IMR-90 (cell line): ENCODE measurements at places on chromosomes 3 and 15.

- no peaks in the 10 kb centered on the region for H3K4me1 ChIP-seq
- H3K27ac ChIP-seq = no peak overlapping the region
- peak; percentile 37 for DNase-seq
Observed at GRCh38 chr3:32176989-32177701, 61.3 kb upstream of the CMTM8 start.

- no peaks in the 10 kb centered on the region for H3K36me3 ChIP-seq
- no peaks in the 10 kb centered on the region for H3K4me1 ChIP-seq
- DNase-seq = no peak
- no peak overlapping the region for H3K27ac ChIP-seq
- H3K27me3 ChIP-seq = no peaks in the 10 kb centered on the region
- H3K4me3 ChIP-seq = no peak overlapping the region
Observed at GRCh38 chr3:5388091-5388490, 200.6 kb downstream of the EDEM1 start.

- peak; percentile 21 for DNase-seq
- H3K4me1 ChIP-seq = no peaks in the 10 kb centered on the region
- no peak overlapping the region for H3K4me3 ChIP-seq
Observed at GRCh38 chr3:81910244-81910852, 148.9 kb upstream of the GBE1 start.

DNA sequence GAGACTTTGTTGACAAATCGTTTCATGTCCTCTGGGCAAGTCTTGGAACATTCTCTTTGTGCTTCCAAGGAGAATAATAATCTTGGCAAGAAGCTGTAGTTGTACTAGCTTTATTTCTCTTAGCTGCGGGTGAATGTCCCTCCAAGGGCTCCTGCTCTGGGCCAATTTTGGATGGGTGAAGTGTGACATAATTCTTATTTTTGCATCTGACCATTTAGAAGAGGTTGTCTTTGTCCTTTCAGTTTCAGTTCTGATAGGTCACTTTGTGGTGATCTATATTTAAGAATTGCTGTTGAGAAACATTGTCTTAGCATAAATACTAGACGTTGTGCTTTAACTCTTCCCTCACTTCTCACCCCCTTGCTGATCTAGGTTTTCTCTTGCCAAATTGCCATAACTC lies 164.8 kb upstream of the RORA start:
- H3K27ac ChIP-seq = no peak overlapping the region
- H3K36me3 ChIP-seq = no peaks in the 10 kb centered on the region
- no peaks in the 10 kb centered on the region for H3K27me3 ChIP-seq

GRCh38 chr3:37174532-37175126 lies at the start of gene LRRFIP2:
TSS of gene LRRFIP2 (minus strand) at chr3:37174582. CDS start at chr3:37148983, 25,599 bp downstream.
- H3K36me3 ChIP-seq = peaks cover 7% of the 10 kb centered on the region
- peak within 1 kb of the TSS; percentile 99 for H3K27ac ChIP-seq

- no peak overlapping the region for H3K4me3 ChIP-seq
- no peaks in the 10 kb centered on the region for H3K4me1 ChIP-seq
- peaks cover 77% of the 10 kb centered on the region for H3K36me3 ChIP-seq
- no peaks in the 10 kb centered on the region for H3K27me3 ChIP-seq
- DNase-seq = no peak
Observed at GRCh38 chr3:185649414-185649813, 63.3 kb downstream of the SENP2 start.

DNA sequence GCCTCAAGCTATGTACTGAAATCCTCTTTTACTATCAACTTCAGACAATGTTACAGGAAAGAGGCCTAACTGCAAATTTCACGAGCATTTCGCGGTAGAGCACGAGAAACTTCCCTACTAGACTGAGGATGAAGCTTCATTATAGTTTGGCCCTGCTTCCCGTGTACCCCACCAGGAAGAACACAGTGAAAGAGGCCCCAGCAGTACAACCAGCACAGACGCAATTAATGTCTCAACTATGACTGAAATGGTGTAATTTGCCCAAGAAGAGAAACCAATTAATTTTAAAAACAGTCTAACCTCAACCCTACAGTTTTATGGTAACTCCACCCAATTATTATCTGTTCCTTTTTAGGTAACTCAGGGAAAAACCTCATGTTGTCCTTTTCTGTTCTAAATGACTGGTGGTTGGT lies 12.1 kb downstream of the CHSY1 start:
- H3K4me1 ChIP-seq = peaks cover 27% of the 10 kb centered on the region
- H3K27me3 ChIP-seq = no peaks in the 10 kb centered on the region
- DNase-seq = no peak
- H3K27ac ChIP-seq = peak overlapping the region; percentile 35; the same call in 1 of the 2 replicates

- H3K4me1 ChIP-seq = peaks cover 4% of the 10 kb centered on the region; the same call in 1 of the 2 replicates
- H3K36me3 ChIP-seq = no peaks in the 10 kb centered on the region
- peak overlapping the region; percentile 0; the same call in 1 of the 2 replicates for H3K27ac ChIP-seq
- H3K27me3 ChIP-seq = no peaks in the 10 kb centered on the region
Observed at GRCh38 chr3:101829437-101829830, 19.9 kb upstream of the NFKBIZ start.

GRCh38 chr15:71316911-71317310 lies 201.6 kb downstream of the THSD4 start:
- H3K36me3 ChIP-seq = no peaks in the 10 kb centered on the region; the same call in 1 of the 2 replicates
- peaks cover 29% of the 10 kb centered on the region for H3K4me1 ChIP-seq
- no peak overlapping the region for H3K4me3 ChIP-seq
- H3K27me3 ChIP-seq = no peaks in the 10 kb centered on the region
- H3K27ac ChIP-seq = peak overlapping the region; percentile 99

DNA sequence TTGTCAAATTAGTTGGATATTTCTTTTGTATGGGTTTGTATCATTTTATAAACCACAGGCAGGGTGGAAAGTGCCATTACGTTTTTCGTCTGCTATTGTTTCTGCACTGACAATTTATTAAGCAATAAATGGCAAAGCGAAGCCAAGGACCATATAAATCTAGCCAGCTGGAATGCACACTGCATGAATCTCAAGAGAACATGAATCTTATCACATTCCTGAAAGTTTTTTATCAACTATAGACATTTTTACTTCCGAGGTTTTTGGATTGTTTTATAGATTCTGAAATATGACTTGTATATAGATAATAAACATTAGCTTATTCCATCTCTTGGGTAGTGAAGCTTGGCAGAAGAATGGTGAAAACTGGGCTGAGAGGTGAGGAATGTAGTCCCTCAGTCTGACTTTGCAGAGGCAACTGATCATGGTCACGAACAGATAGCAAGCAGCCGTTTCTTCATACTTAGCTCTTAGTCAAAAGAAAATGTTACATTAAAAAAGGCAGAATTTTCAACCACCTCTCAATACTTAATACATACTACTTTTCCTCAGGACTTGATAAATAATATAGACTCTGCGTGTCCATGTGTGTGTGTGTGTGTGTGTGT lies 102.7 kb downstream of the OSBPL10 start:
- H3K4me1 ChIP-seq = peaks cover 5% of the 10 kb centered on the region
- DNase-seq = peak; percentile 57
- H3K27ac ChIP-seq = no peak overlapping the region
- H3K4me3 ChIP-seq = no peak overlapping the region

GRCh38 chr3:71202848-71203533 lies 380.5 kb downstream of the FOXP1 start:
- H3K4me1 ChIP-seq = peaks cover 4% of the 10 kb centered on the region; the same call in 1 of the 2 replicates
- no peak overlapping the region for H3K27ac ChIP-seq
- no peak overlapping the region for H3K4me3 ChIP-seq
- DNase-seq = no peak

DNA sequence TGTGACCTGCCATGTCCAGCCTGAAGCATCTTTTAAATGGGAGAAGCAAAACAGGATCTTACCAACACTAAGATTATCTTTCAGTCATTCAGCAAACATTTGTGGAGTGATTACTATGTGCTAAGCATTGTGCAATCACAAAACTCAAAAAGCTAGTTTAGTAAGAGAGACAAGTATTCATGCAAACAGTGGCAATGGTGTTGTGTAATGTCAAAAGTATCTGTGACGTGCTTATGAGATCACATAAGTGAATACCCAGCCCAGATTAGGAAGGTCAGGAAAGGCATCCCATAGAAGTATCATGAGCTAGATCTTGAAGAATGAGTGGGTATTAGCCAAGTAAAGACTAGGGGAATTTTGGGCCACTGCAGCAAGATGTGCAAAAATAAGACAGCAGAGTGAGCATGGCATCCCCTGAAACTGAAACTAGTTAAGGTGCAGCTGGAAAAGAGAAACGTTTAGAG lies 32.1 kb downstream of the SEC62 start:
- no peaks in the 10 kb centered on the region for H3K27me3 ChIP-seq
- peaks cover 4% of the 10 kb centered on the region for H3K36me3 ChIP-seq

- no peak overlapping the region for H3K27ac ChIP-seq
- DNase-seq = peak; percentile 36
- H3K4me3 ChIP-seq = no peak overlapping the region
- H3K36me3 ChIP-seq = no peaks in the 10 kb centered on the region
- H3K4me1 ChIP-seq = peaks cover 2% of the 10 kb centered on the region
Observed at GRCh38 chr3:182983876-182984275, 3.5 kb upstream of the DCUN1D1 start.

DNA sequence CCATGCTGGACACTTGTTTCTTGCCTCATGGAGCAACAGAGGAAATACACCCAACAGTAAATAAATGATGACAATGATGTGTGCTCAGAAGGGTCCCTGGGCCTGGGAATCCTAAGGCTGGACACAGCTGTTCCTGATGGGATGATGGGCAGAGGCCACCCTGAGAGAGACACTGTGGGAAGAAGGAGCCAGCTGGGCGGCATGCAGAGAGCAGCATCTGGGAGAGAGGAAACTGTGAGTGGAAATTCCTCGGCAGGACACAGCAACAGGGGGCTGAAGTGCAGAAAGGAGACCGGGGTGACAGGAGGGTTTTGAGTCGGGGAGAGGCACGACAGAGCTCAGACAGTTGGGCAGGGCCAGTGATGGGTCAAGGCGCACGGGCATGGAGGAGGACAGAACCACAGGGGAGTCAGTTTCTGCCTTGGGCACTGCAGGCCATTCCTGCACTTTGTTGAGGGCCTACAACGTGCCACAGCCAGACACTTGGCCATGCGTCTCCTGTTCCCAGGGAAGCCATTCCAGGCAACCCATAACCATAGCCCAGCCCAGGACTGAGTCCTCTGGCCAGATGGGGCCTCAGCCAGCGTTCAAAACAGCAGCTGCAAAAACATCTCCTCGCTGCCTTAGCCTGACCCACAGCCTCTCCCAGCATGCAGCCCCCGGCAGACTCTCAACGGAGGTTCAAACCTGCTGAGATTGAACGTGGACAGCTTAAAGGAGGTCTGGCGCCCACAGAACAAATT lies 36.7 kb upstream of the SLC6A1 start:
- peaks cover 43% of the 10 kb centered on the region for H3K27me3 ChIP-seq
- no peak overlapping the region for H3K4me3 ChIP-seq
- no peak for DNase-seq
- no peak overlapping the region for H3K27ac ChIP-seq

- H3K4me3 ChIP-seq = no peak overlapping the region
- H3K27me3 ChIP-seq = peaks cover 5% of the 10 kb centered on the region
- peaks cover 11% of the 10 kb centered on the region for H3K4me1 ChIP-seq
- no peaks in the 10 kb centered on the region for H3K36me3 ChIP-seq
- H3K27ac ChIP-seq = no peak overlapping the region
- peak; percentile 9 for DNase-seq
Observed at GRCh38 chr15:65287520-65287855, 805 bp upstream of the PARP16 start.

GRCh38 chr3:161212171-161212771 lies 8.8 kb upstream of the NMD3 start:
- no peaks in the 10 kb centered on the region; the same call in 1 of the 2 replicates for H3K27me3 ChIP-seq

- peaks cover 35% of the 10 kb centered on the region for H3K27me3 ChIP-seq
- DNase-seq = no peak
- no peaks in the 10 kb centered on the region for H3K36me3 ChIP-seq
- H3K4me3 ChIP-seq = no peak overlapping the region
Observed at GRCh38 chr15:70578196-70578595, 185.2 kb downstream of the UACA start.

GRCh38 chr3:133570139-133570936 lies 3.1 kb upstream of the CDV3 start:
- H3K27me3 ChIP-seq = no peaks in the 10 kb centered on the region
- H3K27ac ChIP-seq = peak overlapping the region; percentile 27
- H3K36me3 ChIP-seq = peaks cover 2% of the 10 kb centered on the region; the same call in 1 of the 2 replicates
- peaks cover 17% of the 10 kb centered on the region for H3K4me1 ChIP-seq

GRCh38 chr3:82496890-82497560 lies 735.6 kb upstream of the GBE1 start:
- H3K4me1 ChIP-seq = no peaks in the 10 kb centered on the region
- DNase-seq = no peak
- H3K27me3 ChIP-seq = no peaks in the 10 kb centered on the region
- H3K27ac ChIP-seq = no peak overlapping the region

DNA sequence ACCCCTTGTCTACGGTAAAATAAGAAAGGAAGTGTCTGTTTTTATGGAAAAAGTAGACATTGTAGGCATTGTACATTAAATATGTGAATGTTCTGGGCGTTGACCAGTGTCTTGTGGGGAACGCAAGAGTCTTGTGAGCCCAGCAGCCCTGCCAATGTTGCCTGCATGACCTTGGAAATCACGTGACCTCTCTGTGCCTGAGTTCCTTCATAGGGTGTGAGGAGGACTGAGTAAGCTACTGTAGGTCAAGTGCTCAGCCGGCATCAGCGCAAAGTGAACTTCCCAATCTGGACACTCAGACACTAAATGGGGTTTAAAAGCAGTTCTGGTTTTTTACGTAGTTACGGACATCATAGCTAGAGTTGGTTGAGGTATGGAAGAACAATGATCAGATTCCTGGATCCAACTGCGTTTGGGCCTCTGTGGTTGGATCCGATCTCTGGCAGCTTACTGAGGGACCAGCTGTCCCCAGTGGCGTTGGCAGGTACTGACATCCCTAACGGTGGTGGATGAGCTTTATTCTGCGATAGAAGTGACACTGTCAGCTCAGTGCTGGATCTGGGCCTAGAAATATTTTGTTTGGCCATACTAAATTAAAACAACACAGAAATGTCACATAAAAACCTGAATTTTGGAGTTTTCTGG lies 63.8 kb downstream of the SPSB4 start:
- no peak for DNase-seq
- peaks cover 1% of the 10 kb centered on the region; the same call in 1 of the 2 replicates for H3K4me1 ChIP-seq
- H3K27me3 ChIP-seq = peaks cover 2% of the 10 kb centered on the region
- no peaks in the 10 kb centered on the region for H3K36me3 ChIP-seq
- H3K27ac ChIP-seq = no peak overlapping the region
- no peak overlapping the region for H3K4me3 ChIP-seq

DNA sequence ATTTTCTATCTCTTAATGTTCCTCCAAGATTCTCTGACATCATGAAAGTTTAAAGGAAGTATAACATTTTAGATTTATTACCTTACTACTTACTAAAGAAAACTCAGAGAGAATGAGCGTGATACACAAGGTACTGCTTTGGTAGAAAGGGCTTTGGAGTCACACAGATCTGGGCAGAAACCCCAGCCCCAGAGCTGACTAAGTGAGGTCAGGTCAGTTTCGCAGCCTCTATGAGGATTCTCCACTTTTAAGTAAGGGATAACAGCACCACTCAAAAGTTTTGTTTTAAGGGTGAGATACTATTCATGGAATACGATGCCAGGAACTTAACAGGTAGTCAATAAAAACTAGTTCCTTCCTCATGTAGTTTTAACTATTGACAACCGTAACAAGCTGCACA lies 76.1 kb downstream of the CLDN11 start:
- no peaks in the 10 kb centered on the region for H3K27me3 ChIP-seq
- no peak overlapping the region for H3K4me3 ChIP-seq
- DNase-seq = peak; percentile 79
- no peaks in the 10 kb centered on the region for H3K36me3 ChIP-seq
- no peak overlapping the region for H3K27ac ChIP-seq

GRCh38 chr3:39104961-39105686 lies 2.3 kb downstream of the GORASP1 start:
- peaks cover 4% of the 10 kb centered on the region; the same call in 1 of the 2 replicates for H3K4me1 ChIP-seq
- H3K4me3 ChIP-seq = no peak overlapping the region
- no peaks in the 10 kb centered on the region for H3K27me3 ChIP-seq
- peaks cover 5% of the 10 kb centered on the region; the same call in 1 of the 2 replicates for H3K36me3 ChIP-seq
- H3K27ac ChIP-seq = no peak overlapping the region
- DNase-seq = no peak

GRCh38 chr3:115792206-115792955 lies 169.1 kb downstream of the GAP43 start:
- no peaks in the 10 kb centered on the region for H3K27me3 ChIP-seq
- no peaks in the 10 kb centered on the region for H3K36me3 ChIP-seq
- DNase-seq = peak; percentile 52
- no peak overlapping the region; the same call in 1 of the 2 replicates for H3K27ac ChIP-seq
- no peak overlapping the region for H3K4me3 ChIP-seq
